ENCODE measurements at places on chromosomes 7 and 10.

- no peak for DNase-seq
These were observed 33.6 kb downstream of the ARID5B start for GRCh38 chr10:61935077-61935476.

- no peak for DNase-seq
These were observed 40.3 kb upstream of the MXI1 start for GRCh38 chr10:110167149-110167548.

DNA sequence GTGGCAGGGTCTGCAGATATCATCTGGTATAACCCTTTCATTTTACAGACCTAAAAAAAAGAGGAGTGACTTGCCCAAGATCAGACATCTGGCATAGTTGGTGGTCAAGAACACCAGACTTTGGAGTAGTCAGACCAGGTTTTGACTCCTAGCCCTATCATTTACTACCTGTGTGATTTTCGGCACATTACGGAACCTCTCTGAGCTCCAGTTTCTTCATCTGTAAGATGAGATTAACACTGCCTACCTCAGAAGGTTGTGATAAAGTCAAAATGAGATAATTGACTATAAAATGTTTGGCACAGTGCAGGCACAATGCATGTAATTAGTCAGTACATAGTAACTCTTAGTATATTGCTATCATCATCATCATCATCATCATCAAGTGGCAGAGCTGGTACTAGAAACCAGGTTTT is 1.2 kb downstream of the STRIP2 start:
- DNase-seq, result no peak

- no peak for DNase-seq
These were observed 76.4 kb downstream of the MBL2 start for GRCh38 chr10:52696232-52696631.

DNA sequence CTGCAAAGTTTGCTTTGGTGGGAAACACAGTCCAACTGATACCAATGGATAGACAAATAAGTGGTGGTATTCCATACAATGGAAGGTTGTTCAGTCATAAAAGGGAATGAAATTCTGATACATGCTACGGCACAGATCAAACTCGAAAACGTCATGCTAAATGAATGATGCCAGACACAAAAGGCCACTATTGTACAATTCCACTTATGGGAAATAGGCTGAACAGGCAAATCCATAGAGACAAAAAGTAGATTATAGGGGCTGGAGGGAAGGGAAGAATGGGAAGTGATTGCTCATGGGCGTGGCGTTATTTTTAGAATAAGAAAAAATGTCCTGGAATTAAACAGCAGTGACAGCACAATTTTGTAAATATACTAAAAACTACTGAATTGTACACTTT is 66.0 kb upstream of the FOXK1 start:
- DNase-seq, result no peak

GRCh38 chr7:132485600-132486273 is 90.5 kb downstream of the PLXNA4 start:
- DNase-seq, result no peak

- DNase-seq, result no peak
These were observed 680.2 kb downstream of the SDK1 start for GRCh38 chr7:3981281-3981680.

DNA sequence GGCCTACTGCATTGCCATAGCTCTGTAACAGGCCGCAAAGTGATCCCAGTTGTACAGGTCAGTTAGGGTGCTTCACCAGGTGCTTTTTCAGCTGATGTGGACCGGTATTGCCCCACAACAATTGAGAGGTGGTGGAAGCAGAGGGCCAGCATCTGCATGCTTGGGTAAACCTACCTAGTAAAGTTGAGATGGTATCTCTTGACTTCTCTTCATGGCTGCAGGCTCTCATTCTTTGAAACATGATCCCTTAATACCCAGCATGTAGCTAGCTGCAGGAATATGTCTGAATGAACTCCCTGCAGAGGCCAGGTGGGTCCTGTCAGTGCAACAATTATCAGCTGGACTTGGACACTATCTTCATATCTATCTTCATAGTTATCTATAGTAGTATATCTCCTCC is 60.7 kb upstream of the CCDC6 start:
- no peak for DNase-seq

DNA sequence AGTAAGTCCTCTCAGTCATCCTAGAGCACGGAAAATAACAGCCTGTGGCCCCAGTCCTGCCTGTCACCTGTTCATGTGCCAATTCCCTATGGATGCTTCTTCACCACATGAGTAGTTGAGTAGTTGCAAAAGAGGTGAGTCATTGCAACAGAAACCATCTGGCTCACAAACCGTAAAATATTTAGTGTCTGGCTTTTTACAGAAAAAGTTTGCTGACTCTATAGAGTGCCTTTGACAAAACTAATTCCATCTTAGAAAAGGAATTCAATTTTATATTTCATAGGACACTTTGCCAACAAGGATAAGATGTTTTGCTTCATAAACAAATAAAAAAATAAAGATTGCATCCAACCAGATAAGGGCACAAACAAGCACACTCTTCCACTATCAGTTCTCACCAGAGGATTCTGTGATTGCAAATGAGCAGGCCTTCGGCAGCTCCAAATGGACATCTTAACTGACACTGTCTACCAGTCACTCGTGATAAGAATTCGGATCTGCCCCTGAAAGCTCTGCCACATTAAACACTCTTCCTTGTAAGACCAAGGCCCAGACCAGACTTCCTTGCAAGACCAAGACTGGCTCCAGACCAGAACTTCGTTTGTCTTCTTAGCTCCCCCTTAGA is 242.7 kb upstream of the SEMA3C start:
- DNase-seq, result no peak

DNA sequence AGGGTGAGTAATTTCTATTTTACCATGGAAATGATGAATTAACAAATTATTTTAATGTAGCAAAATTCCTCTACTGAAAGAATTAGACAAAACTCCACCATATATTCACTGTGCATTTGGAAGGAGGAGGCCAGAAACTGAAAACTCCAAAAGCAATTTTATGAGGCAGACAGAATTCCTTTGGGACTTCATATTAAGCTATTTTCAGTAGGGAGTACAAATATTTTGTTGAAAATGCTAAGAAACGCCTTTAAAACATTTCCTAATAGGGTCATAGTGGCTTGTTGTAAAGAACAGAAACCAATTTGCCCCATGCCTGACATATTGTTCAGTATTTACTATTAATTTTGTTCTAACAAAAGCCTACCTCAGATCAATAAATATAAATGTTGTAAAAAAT is 117.8 kb downstream of the TES start:
- no peak for DNase-seq

- no peak for DNase-seq
These were observed 76.0 kb downstream of the GPR141 start for GRCh38 chr7:37759526-37759925.

GRCh38 chr10:21368022-21368582 is 157.4 kb downstream of the SKIDA1 start:
- DNase-seq, result no peak

DNA sequence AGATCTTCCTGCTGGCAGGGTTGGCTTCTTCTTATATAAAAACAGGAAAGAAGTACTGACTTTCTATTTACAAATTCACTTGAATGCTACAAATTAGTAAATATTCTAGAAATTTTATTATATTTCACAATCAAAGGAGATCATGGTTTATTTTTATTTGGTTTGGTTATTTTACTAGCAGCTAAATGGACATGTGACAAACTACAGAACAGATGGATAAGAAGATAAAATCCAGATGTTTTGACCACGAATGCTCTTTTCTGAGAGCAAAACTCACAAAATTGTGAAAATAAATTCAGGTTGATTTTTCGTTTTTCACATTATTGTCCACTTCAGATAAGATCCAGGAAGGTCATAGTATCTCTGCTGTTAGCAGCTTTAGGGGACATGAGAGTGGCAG is 55.4 kb downstream of the CACNA2D1 start:
- DNase-seq, result no peak

DNA sequence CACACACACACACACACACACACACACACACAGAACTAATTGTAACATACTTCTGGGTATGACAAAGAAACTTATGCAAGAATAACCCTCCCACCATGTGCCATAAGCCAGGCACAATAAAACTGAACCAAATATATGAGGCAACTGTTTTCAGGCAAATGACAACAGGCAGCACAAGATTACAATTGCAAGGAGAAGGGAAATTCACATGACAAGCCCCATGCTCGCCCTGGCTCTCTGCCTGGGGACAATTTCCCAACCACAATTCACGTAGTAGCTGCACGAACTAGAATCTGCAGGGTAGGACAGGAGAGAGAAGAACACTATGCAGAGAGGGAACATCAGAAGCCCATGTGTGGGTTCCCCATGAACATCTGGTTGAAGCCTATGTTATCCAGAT is 143.3 kb downstream of the CALN1 start:
- no peak for DNase-seq

GRCh38 chr10:88253128-88253527 is 330.0 kb downstream of the RNLS start:
- DNase-seq, result no peak

- DNase-seq, result no peak
These were observed 88.3 kb downstream of the C10orf105 start for GRCh38 chr10:71631007-71631861.

- DNase-seq, result no peak
These were observed 79.5 kb upstream of the SEMA3A start for GRCh38 chr7:84274029-84274638.

DNA sequence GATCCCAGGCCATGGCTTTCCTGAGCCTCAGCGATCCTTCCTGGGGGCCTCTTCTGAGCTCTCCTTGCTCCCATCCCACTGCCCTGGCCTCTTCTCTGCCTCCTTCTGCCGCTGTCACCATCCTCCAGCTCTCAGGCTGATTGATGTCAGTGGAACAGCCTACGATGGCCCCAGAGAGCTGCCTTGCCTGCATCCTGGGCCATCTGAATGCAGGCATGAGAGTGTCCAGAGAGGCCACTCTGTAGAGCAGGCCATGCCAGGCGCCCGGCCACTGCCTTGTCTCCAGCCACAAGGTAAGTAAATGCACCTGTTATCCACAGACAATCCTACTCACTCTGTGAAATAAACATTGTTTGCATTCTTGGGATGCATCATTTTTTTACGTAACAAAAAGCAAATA is 171.4 kb upstream of the PPP2R2D start:
- no peak for DNase-seq

GRCh38 chr10:78813998-78814399 is 254.8 kb upstream of the ZMIZ1 start:
- no peak for DNase-seq

GRCh38 chr7:116290740-116291139 is 80.4 kb downstream of the TES start:
- DNase-seq, result no peak
